ENCODE measurements at places on chromosomes 5 and 9.

- no peak for DNase-seq
These were observed 108.6 kb upstream of the RAI14 start for GRCh38 chr5:34547300-34548085.

- DNase-seq, result no peak
These were observed 19.5 kb upstream of the MXD3 start for GRCh38 chr5:177330991-177331842.

GRCh38 chr9:129143031-129143927 is 32.1 kb downstream of the PTPA start:
- DNase-seq, result peak; percentile 24

DNA sequence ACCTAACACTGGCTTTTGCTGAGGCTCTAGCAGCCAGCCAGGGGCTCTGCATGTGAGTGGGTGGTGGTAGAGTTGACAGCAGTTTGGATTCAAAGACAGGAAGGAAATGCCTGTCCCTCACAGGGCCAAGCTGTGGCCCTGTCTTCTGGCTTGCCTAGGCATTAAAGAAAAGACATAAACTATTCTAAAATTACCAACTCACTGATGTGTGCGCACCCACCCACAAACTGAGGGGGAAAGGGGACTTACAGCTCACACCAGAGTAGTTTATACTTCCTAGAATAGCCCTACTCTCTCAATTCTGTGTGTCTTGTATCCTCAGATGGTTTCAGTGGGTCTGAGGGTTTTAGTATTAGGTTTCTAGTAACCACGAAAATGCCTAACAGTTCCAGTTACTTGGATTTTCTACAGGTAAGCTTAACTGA is 18.3 kb upstream of the IL13 start:
- no peak for DNase-seq

- no peak for DNase-seq
These were observed 80.6 kb downstream of the PAM start for GRCh38 chr5:102835717-102836116.

DNA sequence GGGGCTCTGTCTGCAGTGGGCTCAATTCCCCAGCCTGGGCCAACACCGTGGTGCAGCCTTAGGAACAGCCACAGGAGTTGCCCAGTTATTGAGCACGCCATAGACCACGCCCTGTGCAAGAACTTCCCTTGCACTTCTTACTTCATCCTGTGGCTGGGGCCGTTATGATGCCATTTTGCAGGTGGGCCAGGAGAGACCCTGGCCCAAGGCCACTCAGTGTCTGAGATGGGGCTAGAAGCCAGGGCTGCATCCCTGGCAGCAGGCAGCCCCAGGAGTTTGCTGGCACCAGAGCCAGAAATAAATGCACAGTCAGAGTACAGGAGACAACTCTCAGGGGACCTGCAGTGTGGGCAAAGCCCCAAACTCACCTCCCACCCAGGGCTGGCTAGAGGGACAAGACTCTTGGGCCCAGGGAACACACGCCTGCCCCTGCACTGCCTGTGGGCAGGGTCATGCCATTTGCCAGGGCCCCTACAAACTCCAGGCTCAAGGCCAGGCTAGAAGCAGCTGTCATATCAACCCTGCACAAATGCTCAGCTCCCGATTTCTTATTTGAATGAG is 6.7 kb downstream of the CORO2A start:
- no peak for DNase-seq

DNA sequence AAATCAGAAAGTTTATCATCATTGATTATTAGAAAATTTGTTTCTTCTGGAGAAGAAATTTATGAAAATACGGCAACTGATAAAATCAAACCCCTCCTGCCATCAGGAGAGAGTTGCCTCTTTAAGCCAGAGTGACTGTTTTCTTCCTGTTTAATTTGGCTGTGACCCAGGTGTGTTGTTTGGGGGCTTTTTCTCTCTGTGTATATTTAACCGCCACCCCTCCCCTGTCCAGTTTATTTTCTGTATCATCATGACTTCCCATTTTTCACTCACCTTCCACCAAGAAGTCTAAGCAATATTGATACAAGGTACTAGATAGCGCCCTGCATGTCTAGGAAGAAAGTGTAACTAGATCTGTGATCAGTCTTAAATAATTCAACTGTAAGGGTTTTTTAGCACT is 50.1 kb downstream of the FAM78A start:
- DNase-seq, result no peak

DNA sequence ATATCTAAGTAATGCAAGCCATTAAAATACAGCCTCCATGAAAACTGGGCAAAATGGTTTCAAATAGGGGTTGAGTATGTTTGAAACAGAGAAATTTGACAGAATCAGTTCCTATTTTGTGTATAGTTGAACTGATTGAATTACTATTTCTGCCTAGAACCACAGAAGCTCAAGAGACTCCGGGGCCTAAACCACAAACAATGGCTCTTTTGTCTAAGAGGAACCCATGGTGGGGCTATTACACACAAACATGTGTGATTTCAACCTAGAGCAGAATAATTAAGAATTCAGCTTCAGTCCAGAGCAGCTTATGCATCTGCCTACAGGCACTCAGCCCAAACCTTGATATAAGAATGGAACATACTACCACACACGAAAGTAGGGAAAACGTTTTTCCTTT is 171.2 kb upstream of the MPDZ start:
- no peak for DNase-seq

DNA sequence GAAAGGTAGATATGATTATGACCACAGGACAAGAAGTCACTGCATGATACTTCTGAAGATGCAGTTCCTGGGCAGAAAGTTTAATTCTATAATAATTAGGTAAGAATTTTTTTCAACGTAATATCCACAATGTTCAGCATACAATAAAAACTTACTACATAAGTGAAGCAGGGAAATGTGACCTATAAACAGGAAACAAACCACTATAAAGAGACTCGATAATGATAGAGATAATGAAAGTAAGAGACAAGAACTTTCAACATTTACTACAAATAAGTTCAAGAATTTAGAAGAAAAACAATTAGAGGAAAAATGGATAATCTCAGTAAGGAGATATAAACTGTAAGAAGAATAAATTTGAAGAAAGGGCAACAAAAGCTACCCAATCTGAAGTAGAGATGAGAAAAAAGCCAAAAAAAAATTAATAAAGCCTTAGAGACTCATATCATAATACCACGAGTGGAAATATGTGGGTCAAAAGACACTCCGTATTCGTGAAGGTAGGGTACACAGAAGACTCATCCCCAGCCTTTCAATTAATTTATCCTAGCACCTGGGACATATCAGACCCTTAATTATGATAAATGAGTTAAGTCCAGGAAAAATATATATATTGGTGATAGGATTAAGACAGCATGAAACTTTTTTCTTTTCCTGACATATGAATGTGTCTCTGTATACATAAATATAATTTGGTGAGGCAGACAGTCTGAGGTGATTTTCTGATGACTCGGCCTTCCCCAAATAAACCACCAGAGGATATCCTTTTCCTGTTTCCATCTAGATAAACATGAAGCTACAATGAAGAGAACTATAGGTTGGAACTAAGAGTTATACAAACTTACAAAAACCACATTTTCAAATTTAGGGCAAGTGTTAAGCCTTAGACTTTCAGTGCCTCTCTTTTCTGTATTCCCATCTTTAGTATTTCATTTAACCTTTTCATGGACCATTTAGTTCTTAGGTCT is 120.4 kb downstream of the RAPGEF6 start:
- no peak for DNase-seq

DNA sequence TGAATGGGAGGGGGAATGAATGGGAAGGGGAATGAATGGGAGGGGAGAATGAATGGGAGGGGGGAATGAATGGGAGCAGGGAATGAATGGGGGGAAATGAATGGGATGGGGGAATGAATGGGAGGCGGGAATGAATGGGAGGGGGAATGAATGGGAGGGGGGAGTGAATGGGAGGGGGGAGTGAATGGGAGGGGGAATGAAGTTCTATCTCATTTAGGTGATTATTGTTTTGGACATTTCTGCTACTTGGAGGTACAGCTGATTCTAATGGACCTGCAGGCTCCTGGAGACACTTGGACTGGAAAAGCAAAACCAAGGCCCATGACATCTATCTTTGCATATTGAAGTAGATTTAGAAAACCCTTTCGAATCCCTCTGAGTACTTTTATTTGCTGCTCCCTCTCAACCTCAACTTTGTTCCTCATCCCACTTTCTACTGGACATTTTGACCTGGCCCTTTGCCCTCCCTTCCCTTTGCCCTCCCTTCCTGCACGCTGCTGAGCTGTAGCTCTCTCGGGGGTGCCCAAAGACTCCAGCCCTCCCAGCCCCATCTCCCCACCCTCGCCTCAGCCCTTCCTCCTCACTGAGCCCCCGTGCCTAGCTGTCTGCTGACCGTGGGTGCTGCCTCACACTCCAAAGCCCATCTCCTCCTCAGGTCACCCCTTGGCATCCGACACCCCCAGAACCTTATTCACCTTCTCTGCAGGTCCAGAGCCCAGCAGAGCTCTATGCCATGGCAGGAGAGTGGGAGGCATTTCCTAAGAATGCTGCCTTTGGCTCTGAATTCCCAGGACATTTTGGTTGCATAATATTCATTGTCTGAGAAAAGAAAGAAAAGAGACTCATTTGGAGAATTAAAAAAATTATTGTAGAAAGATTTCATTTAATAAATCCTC is 19.9 kb upstream of the LPCAT1 start:
- DNase-seq, result no peak

GRCh38 chr5:31962351-31962751 is 211.8 kb downstream of the GOLPH3 start:
- no peak for DNase-seq

GRCh38 chr9:1743121-1743960 is 271.8 kb upstream of the SMARCA2 start:
- DNase-seq, result no peak

- DNase-seq, result no peak
These were observed 54.1 kb downstream of the PSMB7 start for GRCh38 chr9:124361128-124361527.

DNA sequence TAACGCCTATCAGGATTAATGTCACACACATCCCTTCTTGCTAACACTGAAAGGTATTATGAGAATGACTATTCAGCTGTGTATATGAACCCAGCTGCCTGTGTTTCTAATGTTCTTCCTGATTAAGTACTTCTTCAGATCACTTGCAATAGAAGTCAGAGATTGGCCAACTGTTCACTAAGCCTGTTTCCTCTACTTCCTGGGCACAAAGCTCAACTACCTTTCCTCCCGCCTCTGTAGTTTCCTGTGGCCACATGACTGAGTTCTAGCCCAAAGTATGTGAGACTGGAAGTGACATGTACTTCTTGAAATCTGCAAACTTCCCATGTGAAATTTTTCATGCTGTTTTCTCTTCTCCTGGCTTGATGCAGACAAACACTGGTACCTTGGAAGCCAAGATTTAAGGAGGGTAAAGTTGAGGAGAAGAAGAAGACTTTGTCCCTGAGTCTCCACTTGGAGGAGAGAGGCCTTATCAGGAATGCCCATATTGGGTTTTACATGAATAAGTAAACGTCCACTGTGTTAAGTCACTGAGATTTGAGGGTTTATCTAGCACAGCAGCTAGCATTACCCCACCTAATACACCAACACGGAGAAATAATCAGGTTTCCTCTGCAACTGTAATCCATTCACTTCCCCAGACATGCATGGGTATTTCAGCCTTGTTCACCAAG is 58.6 kb downstream of the SLIT3 start:
- DNase-seq, result no peak

DNA sequence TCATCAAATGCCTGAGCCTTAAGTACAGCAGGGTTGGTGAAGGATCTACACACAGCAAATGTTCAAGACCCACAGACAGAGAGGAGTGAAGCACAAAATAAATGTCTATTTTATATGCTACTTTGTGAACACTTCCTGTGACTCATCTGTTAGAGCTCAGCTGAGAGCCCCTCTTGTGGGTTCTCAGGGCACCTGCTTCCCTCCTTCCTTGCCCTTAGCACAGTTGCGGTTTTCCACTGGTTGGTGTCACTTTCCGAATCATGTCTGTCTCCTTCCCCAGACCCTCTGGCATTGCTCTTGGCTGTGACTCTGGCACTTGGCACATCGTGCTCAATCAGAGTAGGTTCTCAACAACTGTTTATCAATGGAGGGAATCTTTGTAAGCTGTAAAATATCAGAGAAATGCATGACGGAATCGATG is 128.5 kb upstream of the STC2 start:
- DNase-seq, result no peak

DNA sequence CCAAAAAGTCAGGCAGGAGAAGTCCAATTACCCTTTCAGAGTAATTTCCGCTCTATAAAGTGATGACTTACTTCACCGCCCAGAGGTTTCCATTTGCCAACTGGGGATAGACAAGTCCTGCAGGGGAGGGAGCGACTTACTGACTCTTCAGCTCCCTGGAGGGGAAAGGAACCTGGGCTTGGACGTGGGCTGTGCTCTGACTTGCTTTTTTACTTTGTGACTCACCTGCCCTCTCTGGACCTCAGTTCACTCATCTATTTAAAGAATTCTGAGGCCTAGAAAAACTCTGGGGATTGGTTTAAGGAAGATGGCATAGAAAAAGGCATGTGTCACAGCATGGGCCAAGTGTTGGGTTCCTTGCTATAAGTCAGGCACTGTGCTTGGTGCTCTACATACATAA is 180.4 kb upstream of the TRIM32 start:
- no peak for DNase-seq

DNA sequence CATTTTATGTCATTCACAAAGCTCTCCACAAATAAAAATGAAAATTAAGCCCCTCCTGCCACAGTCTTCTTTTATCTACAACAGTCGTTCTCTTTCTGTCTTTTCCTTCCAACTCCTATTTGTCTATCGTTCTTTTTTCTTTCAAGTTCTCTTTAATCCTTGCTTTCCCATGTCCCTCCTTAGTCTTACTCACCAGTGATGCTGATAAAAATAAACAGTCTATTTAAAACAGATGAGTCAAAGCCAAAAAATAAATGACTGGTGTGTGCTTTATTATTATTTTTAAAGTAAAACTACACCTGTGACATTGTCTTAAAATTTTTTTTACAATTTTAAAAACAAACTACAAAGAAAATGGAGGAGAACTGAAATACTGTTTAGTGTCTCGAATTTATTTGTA is 137.1 kb upstream of the TMEM161B start:
- no peak for DNase-seq

- no peak for DNase-seq
These were observed 124.2 kb downstream of the WNK2 start for GRCh38 chr9:93308158-93308602.

DNA sequence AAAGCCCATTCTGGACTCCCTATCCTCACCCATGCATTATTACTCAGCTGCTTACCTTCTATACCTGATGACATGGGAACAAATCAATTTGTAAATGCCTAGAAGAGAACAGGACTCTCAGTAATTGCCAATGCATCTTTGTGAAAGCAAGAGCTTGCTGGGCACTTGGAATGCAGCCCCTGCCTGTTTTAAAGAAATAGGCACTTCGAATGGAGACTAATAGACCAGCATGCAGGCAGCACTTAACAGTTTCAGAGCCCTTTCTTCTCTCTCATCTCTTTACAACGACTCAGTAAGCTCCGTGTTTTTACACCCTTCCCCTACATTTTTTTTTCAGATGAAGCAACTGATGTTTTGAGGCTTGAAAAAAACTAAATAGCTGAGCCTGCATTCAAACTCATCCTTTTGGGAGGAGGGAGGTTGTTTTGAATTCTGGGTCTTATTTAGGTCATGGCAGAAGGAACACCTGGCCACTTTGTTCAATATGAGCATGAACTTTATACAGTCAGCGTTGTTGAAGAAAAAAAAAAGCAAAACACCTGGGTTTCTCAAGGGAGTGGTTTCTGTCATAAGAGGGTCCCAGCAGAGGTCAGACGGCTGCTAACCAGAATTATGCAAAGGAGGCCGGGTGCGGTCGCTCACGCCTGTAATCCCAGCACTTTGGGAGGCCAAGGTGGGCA is 34.6 kb upstream of the WHRN start:
- no peak for DNase-seq

- DNase-seq, result no peak
These were observed 44.2 kb downstream of the NKD2 start for GRCh38 chr5:1052641-1053390.

All from activated gamma-delta T cell (primary cell).